Cardiac atrium fibroblast (primary cell): ENCODE measurements at places on chromosomes 1 and 21. TPM values are rescaled to one million over a fixed set of nuclear protein-coding genes. Genes with fewer than 3 reads are reported as not detected.

SOD1 gene
- 209 and 281 TPM in 2 replicates for total RNA-seq

SPRR2G gene
- not detected in 2 replicates for total RNA-seq

ST6GALNAC5 gene
- not detected in 2 replicates for total RNA-seq

IL12RB2 gene
- total RNA-seq = not detected in 2 replicates

PPIAL4G gene
- not detected in 2 replicates for total RNA-seq

KLHL17 gene
- total RNA-seq = 8.1 and 8.5 TPM in 2 replicates

C1QTNF12 gene
- 4.0 TPM in 1 of 2 replicates, not detected in the other for total RNA-seq

HHIPL2 gene
- 0.36 and 1.1 TPM in 2 replicates for total RNA-seq

HSD3B1 gene
- not detected in 2 replicates for total RNA-seq

CTSS gene
- total RNA-seq = 2.0 and 3.1 TPM in 2 replicates

RNU1-3 gene
- total RNA-seq = not detected in 2 replicates

GPATCH2 gene
- total RNA-seq = 6.3 and 7.9 TPM in 2 replicates

VASH2 gene
- total RNA-seq = 2.1 TPM in 1 of 2 replicates, not detected in the other

FABP3 gene
- 2.2 and 9.6 TPM in 2 replicates for total RNA-seq

RGS8 gene
- not detected in 2 replicates for total RNA-seq

KRTAP10-4 gene
- total RNA-seq = not detected in 2 replicates

CRYAA gene
- total RNA-seq = not detected in 2 replicates

LRRC7 gene
- not detected in 2 replicates for total RNA-seq

TIE1 gene
- total RNA-seq = 3.8 and 11.7 TPM in 2 replicates

C4BPB gene
- total RNA-seq = not detected in 2 replicates

LRRC39 gene
- total RNA-seq = 0.18 TPM in 1 of 2 replicates, not detected in the other

NBPF26 gene
- total RNA-seq = 6.2 and 7.6 TPM in 2 replicates

PDC gene
- not detected in 2 replicates for total RNA-seq

LAPTM5 gene
- total RNA-seq = 0.72 and 3.6 TPM in 2 replicates

MASP2 gene
- not detected in 2 replicates for total RNA-seq

TUFT1 gene
- total RNA-seq = 4.3 and 5.0 TPM in 2 replicates

VHLL gene
- total RNA-seq = not detected in 2 replicates

TYW3 gene
- 8.5 and 14.3 TPM in 2 replicates for total RNA-seq

MYBPH gene
- total RNA-seq = not detected in 2 replicates

CNIH3 gene
- 0.18 and 1.6 TPM in 2 replicates for total RNA-seq

CD5L gene
- not detected in 2 replicates for total RNA-seq

OR2L3 gene
- total RNA-seq = not detected in 2 replicates

C2CD4D gene
- not detected in 2 replicates for total RNA-seq

CRB1 gene
- total RNA-seq = not detected in 2 replicates

KRTAP13-2 gene
- total RNA-seq = not detected in 2 replicates

CELA3B gene
- total RNA-seq = not detected in 2 replicates

MIS18A gene
- 3.8 and 6.5 TPM in 2 replicates for total RNA-seq

SPRR2B gene
- total RNA-seq = not detected in 2 replicates

EPHA10 gene
- not detected in 2 replicates for total RNA-seq

KCNK2 gene
- total RNA-seq = under 0.01 and 1.6 TPM in 2 replicates
